ENCODE measurements at places on chromosomes 6 and 20.

GRCh38 chr6:7828124-7828523, 82.5 kb downstream of the TXNDC5 start:
- no peak for DNase-seq

DNA sequence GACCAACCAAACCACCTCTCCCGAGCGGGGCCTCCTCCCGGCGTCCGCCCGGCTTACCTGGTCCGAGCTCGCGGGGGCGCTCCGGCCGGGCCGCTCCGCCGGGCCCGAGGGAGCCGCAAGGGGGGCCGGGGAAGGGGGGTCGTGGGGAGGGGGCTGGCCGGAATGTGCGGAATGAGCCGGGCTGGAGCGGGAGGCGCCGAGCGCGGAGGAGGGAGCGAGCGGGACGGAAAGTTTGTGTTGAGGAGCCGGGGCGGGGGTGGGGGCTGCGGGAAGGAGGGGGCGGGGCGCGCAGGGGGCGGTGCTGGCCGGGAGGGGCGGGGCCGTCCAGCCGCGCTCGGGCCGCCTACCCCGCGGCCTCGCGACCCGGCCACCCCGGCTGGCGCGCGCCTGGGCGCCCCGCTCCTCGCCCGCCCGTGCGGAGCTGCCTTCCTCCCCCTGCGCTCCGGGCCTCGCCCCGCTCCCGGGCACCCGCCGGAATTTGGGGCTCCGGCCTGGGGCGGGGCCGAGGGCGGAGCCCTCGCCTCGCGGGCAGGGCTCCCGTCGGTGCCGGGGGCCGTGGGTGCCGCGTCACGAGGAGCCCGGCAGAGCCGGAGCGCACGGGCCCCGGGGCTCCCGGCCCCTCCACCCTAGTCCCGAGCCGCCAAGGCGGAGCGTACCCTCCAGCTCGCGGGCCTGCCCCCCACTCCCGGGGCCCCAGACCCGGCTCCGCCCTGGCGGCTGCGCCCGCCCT, at the start of gene TEAD3:
TSS of gene TEAD3 (minus strand) at position 239 of the 730 bp plus-strand sequence.
- no peak for DNase-seq

DNA sequence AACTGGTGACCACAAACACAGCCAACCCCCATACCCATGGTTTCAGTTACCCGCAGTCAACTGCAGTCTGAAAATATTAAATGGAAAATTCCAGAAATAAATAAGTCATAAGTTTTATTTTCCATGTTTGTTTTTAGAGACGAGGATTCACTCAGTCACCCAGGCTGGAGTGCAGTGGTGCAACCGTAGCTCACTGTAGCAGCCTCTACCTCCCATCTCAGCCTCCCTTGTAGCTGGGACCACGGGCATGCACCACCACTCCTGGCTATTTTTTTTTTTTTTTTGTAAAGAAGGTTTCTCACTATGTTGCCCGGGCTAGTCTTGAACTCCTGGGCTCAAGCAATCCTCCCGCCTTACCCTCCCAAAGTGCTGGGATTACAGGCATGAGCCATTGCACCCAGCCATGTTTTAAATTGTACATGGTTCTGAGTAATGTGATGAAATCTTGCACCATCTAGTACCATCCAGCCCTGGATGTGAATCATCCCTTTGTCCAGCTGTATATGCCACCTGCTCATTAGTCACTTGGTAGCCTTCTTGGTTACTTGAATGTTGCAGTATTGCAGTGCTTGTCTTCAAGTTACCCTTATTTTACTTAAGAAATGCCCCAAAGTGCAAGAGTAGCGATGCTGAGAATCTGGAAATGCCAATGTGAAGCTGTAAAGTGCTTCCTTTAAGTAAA, 14.5 kb downstream of the CSNK2A1 start:
- DNase-seq: no peak

DNA sequence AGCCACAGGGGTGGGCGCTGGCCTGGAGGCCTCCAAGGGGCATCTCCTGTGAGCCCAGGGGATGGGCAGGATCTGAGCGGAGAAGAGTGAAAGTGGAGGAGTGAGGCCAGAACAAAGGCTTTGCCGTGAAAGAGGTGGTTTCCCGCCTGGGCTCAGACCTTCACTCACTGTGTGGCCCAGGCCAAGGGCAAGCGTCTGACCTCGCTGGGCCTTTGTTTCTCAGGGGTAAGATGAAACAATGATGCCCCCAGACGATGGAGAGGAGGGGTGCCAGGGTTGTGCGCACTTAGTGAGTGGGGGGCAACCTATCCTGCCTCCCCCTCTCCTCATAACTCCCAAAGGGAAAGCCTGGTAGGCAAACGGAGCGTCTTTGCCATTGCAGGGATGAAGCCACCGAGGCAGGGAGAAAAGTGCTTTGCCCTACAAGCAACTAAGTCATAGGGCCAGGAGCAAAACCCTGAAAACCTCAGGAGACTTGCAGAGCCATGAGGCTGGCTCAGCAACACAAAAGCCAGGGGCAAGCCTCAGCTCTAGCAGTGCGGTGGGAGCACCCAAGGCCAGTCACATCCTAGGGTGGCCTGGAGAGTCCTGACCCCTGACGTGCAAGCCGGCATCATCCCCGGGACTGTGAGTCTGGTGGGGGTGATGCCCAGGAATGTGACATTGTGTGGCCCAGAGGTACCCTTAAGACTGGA, 897 bp upstream of the STMN3 start:
- no peak for DNase-seq

GRCh38 chr6:100322886-100323285, 141.8 kb downstream of the SIM1 start:
- no peak for DNase-seq

DNA sequence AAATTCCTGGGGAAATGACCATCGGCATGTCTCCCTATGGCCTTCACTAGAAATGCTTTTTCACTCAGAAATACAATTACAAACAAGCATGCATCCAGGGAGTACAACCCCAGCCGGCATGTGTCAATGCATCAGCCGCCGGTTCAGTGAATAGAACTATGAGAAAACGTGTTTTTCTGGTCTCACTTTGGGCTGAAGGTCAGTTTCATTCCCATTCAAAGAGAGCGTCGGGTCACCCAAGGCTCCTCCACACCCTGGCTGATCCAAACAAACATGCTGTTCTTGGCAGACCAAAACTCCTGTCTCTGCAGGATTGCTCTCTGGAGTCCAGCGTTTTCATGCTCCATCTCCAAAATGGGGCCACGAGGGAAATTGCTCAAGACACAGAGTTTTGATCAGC, 35.5 kb upstream of the NXT1 start:
- no peak for DNase-seq

- DNase-seq: peak; percentile 40
Measured at GRCh38 chr6:166629628-166630027, 2.6 kb upstream of the RPS6KA2 start.

GRCh38 chr20:52905241-52905994, 66.7 kb upstream of the TSHZ2 start:
- no peak for DNase-seq

DNA sequence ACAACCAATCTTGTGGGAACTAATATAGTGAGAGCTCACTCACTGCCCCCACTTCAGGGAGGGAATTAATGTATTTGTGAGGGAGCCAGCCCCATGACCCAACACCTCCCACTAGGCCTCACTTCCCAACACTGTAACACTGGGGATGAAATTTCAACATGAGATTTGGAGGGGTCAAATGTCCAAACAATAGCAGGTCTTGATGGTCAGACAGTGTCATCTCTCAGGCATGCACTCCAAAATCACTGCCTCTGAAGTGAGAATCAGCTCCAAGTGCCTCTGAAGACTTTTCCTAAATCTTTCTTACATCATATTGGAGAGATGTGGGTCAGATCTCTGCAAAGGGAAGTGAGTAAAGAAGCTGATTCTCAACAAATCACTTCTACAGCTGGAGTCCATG, 13.8 kb upstream of the SAYSD1 start:
- DNase-seq: no peak

GRCh38 chr6:4794140-4794707, 18.0 kb downstream of the CDYL start:
- no peak for DNase-seq

- no peak for DNase-seq
Measured at GRCh38 chr20:62354811-62355341, 12.2 kb downstream of the LAMA5 start.

- no peak for DNase-seq
Measured at GRCh38 chr20:34172926-34173325, 60.9 kb upstream of the EIF2S2 start.

DNA sequence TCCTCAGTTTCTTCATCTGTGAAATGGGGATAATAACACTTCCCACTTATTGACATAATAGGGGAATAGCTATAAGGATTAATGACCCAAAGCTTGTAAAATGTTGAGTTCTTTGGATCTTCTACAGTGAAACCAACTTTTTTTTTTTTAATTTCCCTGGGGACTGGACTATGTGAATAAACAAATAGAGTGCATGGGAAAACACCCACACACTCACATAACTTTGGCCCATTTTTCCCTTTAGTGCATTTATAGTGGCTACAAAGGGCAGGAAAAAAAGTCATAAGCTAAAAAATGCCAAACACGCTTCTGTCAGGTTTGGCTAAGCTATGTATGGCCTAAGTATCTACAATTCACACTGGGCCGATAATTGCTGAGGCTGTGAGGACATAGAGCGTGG, 406.2 kb upstream of the JAG1 start:
- no peak for DNase-seq

GRCh38 chr6:14070457-14070856, 47.1 kb upstream of the CD83 start:
- no peak for DNase-seq

DNA sequence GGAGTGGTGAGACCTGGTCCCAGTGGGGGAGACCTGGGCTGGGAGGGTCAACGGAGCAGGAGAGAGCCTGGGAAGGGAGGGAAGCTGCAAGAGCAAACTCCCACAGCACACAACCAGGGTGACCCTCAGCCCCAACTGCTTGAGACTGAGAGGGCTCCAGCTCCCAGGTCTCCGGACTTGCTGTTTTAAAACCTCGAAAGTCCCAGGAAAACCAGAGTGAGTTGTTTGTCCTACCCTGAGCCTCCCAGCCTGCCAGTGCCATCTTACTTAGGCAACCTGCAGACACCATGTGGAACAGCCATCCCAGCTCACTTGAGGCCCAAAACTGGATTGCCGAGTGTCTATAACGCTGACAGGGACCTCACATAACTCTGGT, 4.8 kb upstream of the NTSR1 start:
- DNase-seq: no peak
